ENCODE measurements at places on chromosomes 7 and 10.

- no peak for DNase-seq
Observed at GRCh38 chr10:53453196-53453595, 680.6 kb upstream of the MBL2 start.

DNA sequence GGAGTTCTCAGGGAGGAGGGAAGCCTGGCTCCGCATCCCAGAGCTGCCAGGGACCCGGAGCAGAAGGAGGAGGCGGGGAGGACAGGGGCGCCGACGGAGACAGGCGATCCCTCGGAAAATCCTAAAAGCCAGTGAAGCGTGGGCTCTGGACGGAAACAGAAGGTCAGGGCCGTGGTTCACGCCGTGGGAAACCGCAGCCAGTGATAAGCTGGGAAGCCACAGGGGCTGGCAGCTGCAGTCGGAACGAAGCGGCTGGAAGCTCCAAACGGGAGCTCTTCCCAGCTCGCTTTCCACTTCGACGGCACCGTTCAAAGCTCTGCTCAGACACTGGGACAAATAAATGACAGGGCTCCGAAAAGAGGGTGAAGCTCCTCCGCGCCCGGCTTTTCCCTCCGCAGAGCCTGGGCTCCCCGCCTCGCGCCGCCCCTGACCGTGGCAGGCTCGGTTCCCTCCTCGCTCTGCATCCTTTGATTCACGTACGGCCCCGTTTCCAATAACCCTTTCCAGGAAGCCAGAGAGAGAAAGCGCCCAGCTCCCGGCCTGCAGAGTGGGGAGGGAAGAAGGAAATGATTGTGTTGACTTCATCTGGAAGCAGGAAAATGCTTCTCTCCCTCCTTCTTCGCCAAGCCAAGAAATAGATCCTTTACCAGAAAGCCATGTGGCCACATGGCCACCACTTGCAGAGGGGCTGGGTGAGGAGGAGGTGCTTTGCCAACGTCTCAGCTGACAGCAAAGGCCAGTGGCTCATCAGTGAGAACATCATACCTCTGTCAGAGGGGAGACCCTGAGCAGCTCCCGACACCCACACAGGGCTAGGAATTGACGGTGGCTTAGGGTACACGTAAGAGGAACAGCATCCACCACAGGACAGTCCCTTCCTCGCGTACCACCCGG lies 57.4 kb downstream of the ADRB1 start:
- peak; percentile 35 for DNase-seq

DNA sequence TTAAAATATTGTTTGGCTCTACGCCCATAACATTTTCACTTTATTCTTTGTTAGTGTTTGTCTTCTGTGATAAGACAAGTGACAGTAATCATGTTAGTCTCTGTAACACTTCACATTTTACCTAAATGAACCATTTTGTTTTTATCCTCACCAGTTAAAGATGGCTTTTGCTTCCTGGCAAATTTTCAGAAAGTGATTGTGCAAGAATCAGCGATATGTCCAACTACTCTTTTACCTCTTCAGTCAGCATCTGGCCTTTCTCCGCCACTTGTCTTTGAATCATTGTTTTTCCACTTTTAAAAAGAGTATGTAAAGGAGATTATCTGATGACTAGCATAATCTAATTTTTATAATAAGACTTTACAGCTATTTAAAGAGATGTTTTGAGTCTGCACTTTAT lies 3.5 kb downstream of the DGKB start:
- DNase-seq, result no peak

DNA sequence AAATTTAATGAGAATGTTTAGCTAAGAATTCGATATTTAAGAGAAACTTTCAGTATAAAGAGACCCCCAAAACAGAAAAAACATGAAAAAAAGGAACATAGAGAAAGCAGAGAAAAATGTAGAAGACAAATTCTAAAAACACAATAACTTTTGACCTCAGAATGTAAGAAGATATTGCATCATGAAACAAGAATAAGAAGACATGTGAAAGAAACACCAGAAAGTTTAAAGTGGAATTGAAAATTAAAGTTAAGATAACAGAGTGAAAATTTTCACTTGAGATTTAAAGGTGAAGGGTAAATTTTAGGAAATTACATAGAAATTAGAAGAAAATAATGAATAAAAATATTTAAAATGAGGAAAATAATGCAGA lies 78.2 kb upstream of the FAM3C start:
- no peak for DNase-seq

- peak; percentile 32 for DNase-seq
Observed at GRCh38 chr10:43304687-43305333, 37.9 kb upstream of the RASGEF1A start.

DNA sequence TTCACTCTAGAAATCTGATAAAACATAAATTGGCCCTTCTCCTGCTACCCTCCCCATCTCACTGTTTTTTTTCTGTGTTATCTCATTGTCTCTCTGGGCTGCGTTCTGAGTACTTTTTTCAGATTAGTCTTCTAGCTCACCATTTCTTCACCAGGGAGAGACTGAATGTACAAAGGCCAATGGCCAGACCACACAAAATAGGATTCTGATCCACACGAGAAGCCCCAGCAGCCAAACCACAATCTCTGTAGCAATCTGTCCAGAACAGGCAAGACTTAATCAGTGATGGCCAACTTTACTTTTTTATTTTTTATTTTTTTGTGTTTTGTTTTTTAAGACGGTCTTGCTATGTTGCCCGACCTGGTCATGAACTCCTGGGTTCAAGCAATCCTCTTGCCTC lies 55.9 kb upstream of the PAPSS2 start:
- no peak for DNase-seq

DNA sequence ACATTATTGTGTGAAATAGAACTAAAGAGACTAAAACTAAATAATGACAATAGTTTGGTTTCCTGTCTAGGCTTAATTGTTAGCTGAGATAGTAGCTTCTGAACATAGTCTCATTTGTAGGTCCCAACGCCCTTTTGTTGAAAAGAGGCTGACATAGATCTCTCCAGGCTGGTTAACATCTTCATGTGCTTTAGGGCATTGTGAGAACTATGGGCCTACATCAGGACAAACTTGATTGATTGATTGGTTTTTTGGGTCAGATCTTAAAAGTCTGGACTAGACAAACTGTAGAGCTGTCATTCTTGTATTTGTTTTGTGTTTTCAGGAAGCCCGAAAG lies 869 bp downstream of the CHCHD1 start:
- DNase-seq, result no peak

- peak; percentile 22 for DNase-seq
Observed at GRCh38 chr10:91909117-91909677, at the start of gene FGFBP3. TSS of gene FGFBP3 (minus strand) at chr10:91909486. CDS start at chr10:91908969, 517 bp downstream.

GRCh38 chr10:53111529-53111928 lies 338.9 kb upstream of the MBL2 start:
- no peak for DNase-seq

DNA sequence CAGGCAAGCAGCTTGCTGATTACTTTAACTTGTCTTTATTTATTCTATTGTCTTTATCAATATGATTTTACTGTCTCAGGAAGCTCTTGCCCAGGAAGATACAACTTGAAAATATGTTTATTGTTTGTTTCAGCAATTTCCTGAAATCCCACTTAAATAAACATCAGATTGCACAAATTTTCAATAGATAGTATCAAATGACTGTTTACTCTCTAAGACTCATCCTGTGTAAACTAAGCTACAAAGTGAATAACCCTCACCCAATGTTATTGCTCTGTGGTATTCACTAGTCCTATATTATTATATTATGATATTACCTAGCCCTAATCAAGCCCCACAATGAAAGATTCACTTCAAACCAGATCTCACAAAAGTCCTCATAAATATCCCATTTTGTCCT lies 130.4 kb upstream of the HPS1 start:
- no peak for DNase-seq

DNA sequence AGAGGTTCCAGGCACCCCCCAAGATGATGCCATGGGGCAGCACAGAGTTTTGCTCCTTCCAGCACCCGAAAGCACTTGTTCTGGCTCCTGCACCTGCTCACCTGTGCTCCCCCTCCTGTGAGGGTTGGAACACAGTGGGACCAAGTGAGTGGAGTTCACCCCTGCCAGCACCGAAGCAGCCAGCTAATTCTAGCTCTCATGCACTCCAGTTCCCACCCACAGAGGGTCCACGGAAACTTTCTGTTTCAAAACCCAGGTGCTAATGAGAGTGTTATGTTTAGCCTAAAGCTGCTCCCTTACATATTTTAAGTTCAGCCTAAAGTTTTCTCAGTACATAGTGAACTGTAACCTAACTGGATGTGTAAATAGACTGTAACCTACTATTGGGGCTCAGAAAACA lies 42.6 kb upstream of the SLC35G1 start:
- no peak for DNase-seq

DNA sequence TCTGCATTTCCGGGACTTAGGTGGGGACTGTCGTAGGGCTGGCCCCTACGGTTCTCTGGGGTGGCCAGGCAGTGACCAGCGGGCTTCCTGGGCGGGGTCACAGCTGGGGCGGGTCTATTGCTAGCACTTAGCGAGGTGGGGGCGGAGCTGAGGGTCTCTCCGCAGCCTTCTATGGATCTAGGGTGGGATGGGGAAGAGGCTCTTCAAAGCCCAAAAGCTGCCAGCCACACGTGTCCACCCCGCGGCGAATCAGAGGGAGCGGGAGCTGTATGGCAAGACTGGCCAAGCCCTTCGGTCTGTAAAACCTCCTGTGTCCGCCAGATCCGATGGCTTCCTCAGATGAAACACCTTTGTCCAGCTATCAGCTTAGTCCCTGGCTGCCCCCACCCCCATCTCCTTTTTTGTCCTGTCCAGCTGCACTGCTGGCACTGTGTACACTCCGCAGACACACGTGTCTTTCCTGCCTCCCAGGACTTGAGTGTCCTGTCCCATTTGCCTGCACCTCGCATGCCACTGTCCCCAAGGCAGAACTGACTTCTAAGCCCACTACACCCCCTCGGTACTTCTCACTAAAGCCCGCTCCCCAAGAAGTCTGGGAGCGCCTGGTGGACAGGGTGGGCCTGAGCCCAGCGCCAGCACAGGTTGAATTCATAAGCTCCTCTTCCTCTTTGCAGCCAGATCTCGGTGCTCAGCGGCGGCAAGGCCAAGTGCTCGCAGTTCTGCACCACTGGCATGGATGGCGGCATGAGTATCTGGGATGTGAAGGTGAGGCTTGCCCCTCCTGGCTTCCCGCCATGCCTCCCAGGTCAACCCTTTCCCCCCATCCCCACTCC lies 14.8 kb downstream of the PDAP1 start:
- DNase-seq, result no peak

DNA sequence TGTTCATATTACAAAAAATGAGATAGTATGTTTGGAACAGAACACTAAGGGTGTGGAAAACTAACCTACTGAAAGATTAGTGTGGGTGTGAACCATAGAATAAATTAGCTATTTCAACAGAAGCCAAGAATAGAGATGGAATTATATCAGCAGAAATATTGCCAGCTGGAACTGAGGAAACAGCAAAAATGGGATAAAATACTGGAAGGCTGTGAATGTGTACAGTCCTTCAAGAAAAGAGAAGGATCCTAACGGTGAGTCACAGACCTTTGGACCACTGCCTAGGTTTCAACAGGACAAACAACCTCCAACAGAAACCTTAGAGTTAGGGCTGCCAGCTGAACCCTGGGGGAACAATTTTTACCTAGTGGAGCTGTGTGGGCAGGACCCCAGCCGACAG lies 395.0 kb downstream of the ZWINT start:
- DNase-seq, result no peak

DNA sequence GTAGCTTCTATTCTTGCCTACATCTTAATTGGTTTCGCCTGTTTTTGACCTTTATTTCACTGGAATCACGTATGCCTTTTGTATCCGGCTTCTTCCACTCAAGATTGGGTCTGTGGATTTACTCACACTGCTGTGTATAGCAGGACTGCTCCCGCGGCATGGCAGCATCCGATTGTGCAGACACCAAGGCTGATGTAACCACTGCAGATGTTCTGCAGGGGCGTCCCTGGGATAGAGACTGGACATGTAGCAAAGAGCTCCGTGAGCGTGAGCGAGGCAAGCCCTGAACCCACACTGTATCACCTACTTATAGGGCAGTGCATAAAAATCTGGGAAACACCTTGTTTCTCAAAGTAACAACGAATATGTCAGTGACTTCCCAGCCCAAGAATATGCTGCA lies 11.4 kb upstream of the IDI2 start:
- no peak for DNase-seq

DNA sequence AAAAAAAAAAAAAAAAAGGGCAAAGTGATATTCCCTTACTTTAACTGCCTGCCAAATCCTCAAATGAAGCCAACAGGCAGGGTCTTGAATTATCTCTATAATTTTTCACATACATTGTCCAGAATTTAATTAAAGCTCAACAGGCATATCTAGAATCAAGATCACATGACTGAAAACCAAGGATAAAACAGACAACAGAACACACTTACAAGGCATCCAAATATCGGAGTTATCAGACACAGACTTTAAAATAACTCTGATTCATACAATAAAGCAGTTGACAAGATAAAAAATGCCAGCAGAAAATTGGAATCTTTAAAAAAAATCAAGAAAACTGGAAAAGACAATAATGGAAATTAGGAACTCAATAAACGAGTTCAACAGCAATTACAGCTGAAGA lies 10.7 kb downstream of the CYTH3 start:
- DNase-seq, result no peak

DNA sequence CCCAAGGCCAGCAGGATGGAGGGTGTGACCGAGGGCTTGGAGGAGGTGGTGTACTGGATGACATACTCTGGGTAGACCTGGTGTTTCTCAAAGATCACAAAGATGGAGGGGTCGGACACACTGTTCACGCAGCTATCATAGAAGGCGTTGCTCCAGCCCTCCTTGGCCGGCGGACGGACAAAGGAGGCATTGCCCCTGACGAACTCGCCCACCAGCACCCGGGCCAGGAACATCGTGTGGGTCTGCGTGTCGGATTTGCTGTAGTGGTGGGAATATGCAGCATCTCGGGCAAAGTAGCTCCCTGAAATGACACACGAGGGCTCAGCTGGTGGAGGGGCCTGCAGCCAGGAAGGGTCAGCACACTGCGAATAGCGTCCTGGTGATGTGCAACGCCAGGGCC lies 38.2 kb downstream of the PARP12 start:
- DNase-seq, result no peak

- DNase-seq, result no peak
Observed at GRCh38 chr10:78296785-78297184, 263.1 kb downstream of the RPS24 start.

- DNase-seq, result no peak
Observed at GRCh38 chr10:34908481-34908880, 93.4 kb upstream of the PARD3 start.

DNA sequence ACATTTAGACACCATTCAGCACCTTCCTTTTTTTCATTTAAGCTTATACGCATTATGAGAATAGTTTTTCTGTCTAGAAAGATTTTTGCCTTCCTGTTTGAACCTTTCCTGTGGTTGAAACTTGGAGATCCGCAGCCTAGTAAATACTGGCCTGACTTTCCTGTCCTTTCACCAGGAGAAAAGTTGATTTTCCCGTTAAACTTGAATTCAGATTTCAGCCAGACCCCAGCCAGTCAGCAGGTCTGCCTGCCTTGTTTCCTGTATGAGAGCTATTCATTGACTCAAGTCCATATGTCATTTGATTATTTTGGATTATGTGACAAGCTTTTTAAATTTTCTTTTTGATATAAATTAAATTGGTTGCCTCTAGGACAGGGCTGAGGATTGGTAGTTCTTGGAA lies 71.5 kb downstream of the EVX1 start:
- no peak for DNase-seq

GRCh38 chr7:100189061-100189460 lies 11.3 kb downstream of the STAG3 start:
- no peak for DNase-seq

All from lung microvascular endothelial cell (primary cell).